ENCODE measurements at places on chromosomes 16 and 17. TPM values are rescaled to one million over a fixed set of nuclear protein-coding genes. Genes with fewer than 3 reads are reported as not detected.
A peak's percentile ranks its signal among the peaks of the same experiment; 100 is the strongest.

- peak; percentile 92 for DNase-seq
These were observed 6.8 kb upstream of the NOTUM start for GRCh38 chr17:81967533-81968395.

DNA sequence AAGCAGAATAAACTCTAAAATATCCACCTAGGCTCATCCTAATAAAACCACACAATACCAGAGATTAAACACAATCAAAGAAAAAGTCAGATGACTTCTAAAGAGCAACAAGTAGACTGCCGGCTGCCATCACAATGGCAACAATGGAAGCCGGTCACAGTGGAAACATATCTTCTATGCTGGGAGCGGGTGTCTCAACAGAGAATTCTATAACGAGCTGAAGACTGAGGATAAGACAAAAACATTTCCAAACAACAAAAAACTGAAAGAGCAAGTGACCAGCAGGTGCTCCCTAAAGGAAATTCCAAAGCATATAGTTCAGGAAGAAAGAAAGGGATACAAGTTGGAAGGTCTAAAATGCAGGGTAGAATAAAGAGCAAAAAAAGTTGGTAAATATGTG is 8.9 kb downstream of the NSMCE1 start:
- DNase-seq: no peak

GRCh38 chr17:44207319-44207718 is 7.6 kb upstream of the ATXN7L3 start:
- DNase-seq: no peak

GRCh38 chr16:80463326-80463725 is 77.5 kb upstream of the DYNLRB2 start:
- DNase-seq: no peak

- DNase-seq: peak; percentile 75
These were observed 13.5 kb downstream of the COL1A1 start for GRCh38 chr17:50187751-50188530.

DNA sequence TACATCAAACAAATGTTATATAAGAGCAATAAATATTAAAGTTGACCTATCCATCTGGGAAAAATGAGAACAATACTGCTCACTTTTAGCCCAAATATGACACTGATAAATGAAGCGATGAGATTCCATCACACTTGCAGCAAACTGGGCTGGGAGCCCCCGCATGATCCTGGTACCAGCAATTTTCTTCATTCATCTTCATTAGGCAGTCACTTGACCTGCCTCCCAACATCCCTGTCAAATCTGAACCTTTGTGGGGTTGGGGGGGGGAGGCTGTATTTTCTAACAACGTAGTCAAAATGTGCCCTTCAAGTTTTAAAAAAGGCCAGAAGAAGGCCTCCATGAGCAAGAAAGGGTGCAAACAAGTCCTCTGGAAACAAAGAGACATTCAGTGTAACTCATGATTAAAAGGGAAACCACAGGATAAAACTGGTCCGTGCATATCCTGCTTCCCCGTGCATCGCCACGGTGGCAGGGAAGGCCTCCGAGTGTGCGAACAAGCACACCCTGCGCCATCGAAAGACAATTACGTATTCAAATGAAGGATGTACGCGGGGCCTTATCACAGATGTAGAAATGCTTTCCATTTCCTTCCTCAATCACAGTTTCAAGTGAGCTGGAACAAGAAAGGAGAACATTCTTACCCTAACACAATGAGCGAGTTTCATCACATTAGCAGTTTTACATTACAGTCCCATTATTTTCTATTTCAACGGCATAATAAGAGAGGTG is 48.4 kb downstream of the TOX3 start:
- no peak for DNase-seq

GRCh38 chr16:50520451-50521245 is 27.5 kb upstream of the NKD1 start:
- no peak for DNase-seq

- DNase-seq: no peak
These were observed 137.3 kb upstream of the CCL2 start for GRCh38 chr17:34117811-34118210.

DNA sequence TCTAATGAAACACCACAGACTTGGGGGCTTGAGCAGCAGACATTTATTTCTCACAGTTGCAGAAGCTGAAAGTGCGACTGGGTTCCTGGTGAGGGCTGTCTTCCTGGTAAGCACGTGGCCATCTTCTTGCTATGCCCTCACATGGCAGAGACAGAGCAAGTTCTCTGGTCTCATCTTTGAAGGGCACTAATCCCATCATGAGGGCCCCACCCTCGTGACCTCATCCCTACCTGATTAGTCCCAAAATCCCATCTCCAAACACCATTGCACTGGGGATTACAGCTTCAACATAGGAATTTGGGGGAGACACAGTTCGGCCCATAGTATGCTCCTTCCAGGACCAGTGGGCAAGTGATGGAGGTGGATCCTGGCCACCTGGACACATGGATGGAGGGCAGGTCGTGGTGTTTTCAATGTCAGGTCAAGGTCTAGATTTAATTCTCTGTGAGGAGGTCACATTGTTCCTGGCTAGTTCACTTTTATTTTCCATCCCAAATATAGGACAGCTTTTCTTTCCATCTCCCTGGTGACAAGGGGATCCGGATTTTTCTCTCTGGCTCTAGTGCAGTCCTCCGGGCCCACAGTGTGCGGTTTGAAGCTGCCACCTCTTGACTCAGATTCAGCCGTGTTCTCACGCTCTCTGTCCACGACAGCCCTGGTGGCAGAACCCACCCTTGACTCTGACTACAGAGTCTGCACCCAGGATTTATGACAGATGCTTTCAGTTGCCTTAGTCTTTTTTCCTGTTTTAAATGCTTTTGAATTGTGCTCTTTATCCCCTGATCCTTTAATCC is 160.5 kb upstream of the NOL11 start:
- DNase-seq: no peak

- no peak for DNase-seq
These were observed 10.8 kb downstream of the ALKBH5 start for GRCh38 chr17:18194394-18194793.

SPATA22 gene
- 0.92 TPM for polyA plus RNA-seq

EPN2 gene
- polyA plus RNA-seq: 33.8 TPM

WNK4 gene
- polyA plus RNA-seq: 0.52 TPM

DOC2A gene
- polyA plus RNA-seq: 1.0 TPM

CACNG3 gene
- not detected for polyA plus RNA-seq

SLC5A11 gene
- not detected for polyA plus RNA-seq

RASL10B gene
- 2.1 TPM for polyA plus RNA-seq

CSH2 gene
- 1.3 TPM for polyA plus RNA-seq

FASN gene
- 20.8 TPM for polyA plus RNA-seq
